ENCODE measurements at places on chromosomes 7 and 10.

- DNase-seq = no peak
Observed at GRCh38 chr10:17662193-17663138, 18.5 kb downstream of the STAM start.

- no peak for DNase-seq
Observed at GRCh38 chr10:79274279-79275104, 72.8 kb upstream of the PPIF start.

- DNase-seq = no peak
Observed at GRCh38 chr10:116831790-116832189, 17.5 kb upstream of the ENO4 start.

DNA sequence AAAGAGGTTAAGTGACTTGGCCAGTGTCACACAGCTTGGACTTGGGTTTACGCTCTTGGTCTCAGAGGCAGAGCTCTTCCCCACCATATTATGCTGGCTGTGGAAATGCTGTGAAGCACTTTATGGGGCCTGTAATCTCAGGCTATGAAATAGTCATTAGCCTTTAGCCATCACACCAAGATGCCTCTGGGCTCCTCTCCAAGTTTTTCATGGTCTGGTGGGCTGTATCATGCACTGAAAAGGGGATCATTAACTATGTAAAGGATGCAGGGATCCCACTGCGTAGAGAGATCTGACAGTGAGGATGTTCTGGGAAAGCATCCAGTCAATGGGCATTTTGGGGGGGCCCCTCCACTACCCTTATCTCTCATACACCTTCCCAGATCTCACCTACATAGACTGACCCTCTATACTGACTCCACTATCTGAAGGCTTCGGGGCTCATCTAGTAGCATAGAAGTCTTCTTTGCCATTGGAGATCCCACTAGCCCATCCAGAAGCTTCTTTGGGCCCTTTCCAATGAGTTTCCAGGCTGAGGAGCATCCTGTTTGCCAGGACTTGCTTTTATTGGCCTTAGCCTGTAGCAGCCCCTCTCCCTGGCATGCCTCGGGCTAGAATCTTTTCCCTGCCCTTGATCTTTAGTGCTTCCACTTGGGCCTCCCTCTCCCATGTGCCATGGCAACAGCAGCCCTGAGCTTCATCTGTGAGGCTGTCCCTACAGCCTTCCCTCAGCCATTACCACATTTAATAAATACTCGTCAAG, 19.6 kb downstream of the FRMPD2 start:
- DNase-seq = no peak

DNA sequence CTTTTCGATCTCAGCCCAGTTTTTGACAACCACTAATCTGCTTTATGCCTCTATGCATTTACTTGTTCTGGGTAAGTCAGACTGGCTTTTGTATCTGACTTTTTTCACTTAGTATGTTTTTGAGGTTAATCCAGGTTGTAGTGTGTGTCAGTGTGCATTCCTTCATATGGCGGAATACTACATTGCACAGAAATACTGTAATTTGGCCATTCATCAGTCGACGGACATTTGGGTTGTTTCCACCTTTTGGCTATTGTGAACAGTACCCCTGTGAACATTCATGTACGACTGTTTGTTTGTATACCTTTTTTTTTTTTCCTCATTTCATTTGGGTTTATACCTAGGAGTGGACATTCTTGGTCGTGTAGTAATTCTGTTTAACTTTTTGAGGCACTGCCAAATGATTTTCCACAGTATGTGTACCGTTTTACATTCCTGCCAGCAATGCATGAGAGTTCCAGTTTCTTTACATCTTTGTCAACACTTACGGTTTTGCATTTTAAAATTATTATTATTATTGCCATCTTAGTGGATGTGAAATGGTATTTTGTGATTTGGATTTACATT, 57.4 kb downstream of the MKLN1 start:
- DNase-seq = no peak

- no peak for DNase-seq
Observed at GRCh38 chr10:17585016-17585415, 32.2 kb downstream of the HACD1 start.

- no peak for DNase-seq
Observed at GRCh38 chr7:55173671-55174070, 154.9 kb downstream of the EGFR start.

DNA sequence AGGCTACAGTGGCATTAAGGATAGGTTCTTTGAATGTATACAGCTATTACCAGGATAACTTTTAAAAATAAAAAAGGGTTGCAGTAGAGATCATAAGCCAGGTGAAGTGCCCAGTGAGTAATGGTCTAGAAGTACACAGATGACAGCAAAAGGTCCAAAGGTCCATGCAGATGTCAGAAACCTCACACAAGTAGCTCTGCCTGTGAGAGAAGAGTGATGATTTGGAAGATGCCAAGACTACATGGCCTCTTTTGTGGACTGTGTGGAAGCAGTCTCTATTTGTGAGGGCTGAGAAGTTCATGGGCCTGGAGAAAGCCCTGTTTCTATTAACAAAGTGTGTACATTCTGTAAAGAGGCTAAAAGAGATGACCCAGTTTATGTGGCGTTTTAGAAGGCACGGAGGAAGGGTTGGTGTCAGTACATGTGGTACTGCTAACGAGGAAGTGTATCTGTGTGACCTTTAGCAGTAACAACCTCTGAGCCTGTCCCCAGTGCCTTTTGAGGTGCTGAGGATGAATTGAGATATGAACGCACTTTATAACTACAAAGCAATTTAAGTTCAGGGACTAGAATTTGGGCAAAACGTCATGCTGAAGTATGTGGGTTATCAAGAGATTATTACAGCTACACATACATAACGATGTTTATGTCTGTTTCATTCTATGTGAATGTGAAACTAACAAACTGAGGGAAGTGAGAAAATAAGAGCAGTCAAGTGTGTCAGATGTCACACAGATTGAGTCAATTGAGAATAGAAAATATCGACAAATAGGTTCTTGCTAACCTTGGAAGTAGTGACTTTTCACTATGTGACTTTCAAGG, 7.6 kb downstream of the CYCS start:
- no peak for DNase-seq

DNA sequence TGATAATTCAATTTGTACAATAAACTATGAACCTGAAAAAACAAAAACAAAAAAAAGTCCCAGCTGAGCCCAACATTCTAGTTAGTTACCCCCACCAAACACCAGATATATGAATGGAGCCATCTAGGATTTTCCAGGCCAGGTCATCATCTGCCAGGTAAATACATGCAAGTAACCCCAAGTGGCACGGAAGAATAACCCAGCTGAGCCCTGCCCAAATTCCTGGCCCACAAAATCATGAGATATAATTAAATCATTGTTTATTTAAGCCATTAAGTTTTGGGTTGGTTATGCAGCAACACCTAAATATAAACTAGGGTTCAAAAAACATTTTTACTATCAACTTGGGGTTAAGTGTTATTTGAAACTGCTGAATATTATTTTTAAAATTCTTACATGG, 19.0 kb downstream of the PARD3 start:
- DNase-seq = no peak

- no peak for DNase-seq
Observed at GRCh38 chr10:10039595-10039994, 978.1 kb upstream of the CELF2 start.

GRCh38 chr7:105538339-105538738, 6.3 kb downstream of the RINT1 start:
- DNase-seq = no peak

GRCh38 chr7:84294847-84295455, 100.4 kb upstream of the SEMA3A start:
- DNase-seq = no peak

DNA sequence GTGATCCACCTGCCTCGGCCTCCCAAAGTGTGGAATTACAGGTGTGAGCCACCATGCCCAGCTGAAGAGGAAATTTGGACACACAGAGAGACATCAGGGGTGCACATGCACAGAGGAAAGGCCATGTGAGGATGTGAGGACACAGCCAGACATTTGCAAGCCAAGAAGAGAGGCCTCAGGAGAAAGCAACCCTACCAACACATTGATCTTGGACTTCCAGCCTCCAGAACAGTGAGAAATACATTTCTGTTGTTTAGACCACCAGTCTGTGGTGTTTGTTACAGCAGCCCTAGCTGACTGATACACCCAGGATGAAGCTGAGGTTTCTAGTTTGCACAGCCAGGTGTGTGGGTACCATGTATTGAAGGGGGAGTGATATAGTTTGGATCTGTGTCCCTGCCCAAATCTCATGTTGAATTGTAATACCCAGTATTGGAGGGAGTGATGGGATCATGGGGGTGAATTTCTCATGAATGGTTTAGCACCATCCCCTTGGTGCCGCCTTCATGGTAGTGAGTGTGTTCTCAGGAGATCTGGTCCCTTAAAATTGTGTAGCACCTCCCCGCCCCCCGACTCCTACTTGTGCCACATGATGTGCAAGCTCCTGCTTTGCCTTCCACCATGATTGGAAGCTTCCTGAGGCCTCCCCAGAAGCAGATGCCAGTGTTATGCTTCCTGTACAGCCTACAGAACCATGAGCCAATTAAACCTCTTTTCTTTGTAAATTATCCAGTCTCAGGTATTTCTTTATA, 64.7 kb upstream of the DUSP5 start:
- no peak for DNase-seq

DNA sequence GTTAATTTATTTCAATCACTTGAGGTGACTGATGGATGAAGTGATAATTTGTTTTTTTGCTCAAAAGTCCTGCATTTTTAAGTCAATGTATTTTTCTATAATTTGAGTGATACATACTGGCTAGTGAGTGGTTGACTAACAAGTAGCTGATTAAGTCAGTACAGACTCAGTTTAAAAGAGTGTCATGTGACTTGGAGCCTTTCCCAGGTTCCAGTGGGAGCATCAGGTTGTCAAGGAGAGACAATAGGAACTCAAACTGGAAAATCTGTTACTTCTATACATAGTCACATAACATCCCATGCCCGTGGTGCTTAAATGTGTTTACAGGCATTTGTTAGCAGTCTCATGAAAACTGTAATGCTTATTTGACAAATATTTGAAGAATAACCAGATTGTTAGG, 154.7 kb downstream of the ANK3 start:
- DNase-seq = no peak

GRCh38 chr7:17311952-17312351, 13.5 kb downstream of the AHR start:
- no peak for DNase-seq

DNA sequence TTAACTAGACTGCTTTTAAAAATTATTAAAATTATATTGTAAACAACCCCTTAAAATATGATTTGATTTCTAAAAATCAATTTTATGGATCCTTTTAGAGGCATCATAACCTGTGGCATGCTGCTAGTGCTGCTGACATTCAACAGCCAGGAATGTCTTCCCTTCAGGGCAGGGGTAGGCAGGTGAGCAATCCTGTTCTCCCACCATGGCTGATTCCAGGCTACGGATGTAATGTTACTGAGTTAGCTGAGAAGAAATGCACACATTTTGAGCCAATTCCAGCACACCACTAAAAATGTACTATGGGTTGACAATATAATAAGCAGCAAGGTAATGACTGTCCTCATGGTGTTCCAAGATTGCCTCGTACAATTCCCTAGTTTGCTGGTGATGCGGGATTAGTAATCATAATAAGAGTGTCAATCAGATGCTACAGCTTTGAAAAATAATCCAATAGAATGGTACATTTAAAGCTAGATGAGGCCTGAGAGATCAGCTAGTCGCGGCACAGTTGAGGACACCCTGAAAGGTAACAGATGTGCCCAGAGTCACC, 108.7 kb upstream of the PRR15 start:
- DNase-seq = no peak

DNA sequence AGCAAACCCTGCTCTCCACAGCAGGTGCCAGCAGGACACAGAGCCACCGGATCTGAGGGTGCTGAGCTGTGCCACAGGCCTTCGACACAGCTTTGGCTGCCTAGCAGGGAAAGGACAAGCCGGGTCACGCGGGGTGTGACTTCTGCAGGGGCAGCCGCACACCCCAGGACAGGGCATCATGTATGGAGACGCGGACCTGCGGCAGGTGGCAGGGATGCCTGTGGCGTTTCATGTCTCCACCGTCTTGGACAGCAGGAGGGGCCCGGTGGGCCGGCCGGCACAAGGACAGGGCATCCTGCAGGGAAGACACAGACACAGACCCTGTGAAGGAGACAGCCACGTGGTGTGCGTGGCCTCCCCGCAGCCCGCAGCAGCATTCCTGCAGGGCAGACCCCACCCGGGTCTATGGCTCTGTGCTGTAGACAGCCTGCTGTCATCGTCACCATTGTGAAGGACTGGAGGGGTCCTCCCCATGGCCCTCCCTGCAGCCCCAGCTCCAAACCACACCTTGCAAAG, 109.2 kb downstream of the PDGFA start:
- DNase-seq = no peak

GRCh38 chr10:108789336-108789735, 1134.0 kb downstream of the XPNPEP1 start:
- DNase-seq = no peak

DNA sequence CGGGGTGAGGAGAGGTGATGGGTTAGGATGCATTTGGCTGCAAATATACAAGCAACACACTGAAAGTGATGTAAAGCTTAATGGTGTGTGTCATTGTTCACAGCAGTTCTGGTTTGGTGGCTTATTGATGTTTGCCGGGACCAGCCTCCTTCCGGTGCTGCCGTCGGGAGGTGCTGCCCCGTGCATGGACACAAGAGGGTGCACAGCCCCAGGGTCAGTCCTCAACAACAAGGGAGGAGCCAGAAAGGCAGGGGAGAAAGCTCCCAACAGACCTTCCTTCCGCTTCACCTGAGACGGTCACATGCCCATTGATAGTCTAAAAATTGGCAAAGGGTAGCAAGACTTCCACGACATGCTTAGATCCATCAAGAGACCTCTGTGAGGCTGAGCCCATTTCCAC, 9.5 kb downstream of the RNF32 start:
- DNase-seq = no peak

GRCh38 chr10:108688314-108688713, 1235.0 kb downstream of the XPNPEP1 start:
- DNase-seq = no peak

- DNase-seq = peak; percentile 85
Observed at GRCh38 chr7:102426268-102427018, 6.9 kb upstream of the ORAI2 start.

DNA sequence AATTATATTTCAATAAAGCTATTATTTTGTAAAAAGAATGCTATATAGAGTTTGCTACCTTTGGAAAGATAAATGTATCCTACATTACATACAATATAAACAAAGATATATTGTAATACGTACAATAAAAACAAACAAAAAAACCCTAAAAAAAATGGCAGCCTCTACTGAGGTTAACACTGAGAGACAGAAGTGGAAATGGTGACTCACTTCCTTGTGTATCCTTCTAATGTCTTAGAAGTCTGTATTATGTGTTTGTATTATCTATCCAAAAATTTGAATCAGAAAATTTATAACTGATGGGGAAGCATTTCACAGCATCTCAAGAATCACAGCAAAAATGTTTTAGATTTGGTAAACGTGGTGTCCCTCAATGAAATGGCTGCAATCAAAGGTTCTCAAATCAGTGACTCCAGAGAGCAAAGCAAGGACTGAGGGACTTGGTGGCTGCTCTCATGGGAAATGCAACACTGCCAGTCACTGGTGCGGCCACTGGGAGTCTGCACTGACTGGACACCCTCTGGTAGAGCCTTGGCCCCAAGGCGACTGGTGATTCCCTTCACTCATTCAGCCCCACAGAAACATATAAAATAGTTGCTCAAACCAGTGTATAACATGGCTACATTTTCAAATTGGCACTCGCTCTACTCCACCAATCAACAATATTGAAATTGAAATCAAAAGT, 53.8 kb downstream of the PANK1 start:
- DNase-seq = no peak

- no peak for DNase-seq
Observed at GRCh38 chr7:139936760-139937310, 107.8 kb downstream of the TBXAS1 start.
